Hematopoietic multipotent progenitor cell treated with erythropoietin and hydrocortisone succinate and interleukin-3 and kit ligand, for 15 days (in vitro differentiated cells): ENCODE measurements at places on chromosomes 3 and 15.
A peak's percentile ranks its signal among the peaks of the same experiment; 100 is the strongest.

DNA sequence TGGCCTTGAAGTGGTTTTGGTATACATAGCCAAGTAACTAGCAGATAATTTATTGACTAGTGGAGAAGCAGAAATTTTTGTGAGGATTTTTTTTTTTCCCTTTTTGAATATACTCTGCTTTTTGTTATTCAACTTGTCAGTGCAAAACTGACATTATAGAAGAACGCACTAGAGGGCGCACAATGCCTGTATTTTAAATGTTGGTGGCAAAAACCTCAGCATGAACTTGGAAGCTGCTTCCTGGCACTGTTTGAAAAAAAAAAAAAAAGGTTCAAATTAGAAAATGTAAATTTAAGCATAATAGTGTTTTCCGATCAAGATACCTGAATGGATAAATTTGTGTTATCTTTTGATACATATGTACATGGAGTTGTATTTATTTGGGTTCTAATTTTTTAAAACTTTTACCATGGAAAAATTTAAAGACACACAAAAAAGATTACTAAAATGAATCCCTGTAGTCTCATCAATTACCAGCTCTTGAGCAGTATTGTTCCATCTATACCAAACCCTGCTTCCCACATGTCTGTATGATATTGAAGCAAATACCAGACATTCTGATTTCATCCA lies 56.0 kb downstream of the SLC25A26 start:
- DNase-seq = peak; percentile 44

DNA sequence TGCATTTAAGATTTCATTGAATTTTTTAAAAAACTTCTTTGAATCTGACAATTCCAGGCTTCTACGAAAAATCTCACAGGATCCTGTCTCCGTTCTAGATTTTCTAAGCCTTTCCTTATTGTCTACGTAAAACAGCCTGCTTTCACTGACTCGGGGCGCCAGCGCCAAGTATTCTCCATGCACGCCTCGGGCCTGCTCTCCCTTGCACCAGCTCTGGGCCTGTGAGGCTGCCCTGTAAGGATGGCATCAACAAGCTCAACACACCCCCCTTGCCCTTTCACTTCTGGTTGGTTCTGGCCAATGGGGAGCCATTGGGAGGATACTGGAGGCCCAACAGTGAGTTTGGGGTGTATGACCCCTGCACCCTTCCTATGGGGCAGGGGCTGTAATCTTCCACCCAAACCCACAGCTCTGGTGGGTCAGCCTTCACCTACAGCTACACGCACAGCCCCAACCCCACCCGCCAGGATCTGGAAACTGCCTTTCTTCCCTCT lies 47.8 kb downstream of the SLC41A3 start:
- DNase-seq = no peak

- no peak for DNase-seq
Measured at GRCh38 chr3:124492824-124493223, 237.4 kb upstream of the UMPS start.

DNA sequence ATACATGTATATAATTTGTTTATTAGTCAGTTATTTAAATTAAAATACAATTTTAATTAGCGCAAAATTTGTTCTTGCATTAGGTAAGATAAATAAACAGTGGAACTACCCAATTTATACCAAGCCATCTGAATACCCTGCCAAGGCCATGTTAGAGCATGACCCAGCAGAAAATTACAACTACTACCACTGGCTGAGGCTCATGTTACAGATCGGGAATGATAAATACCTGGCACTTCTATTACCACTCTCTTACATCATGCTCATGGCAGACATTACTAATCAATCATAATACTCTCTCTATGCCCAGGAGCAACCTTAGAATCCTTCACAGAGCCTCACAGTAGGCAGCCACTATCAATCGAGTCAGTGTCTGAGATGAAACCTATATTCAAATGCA lies 21.2 kb upstream of the LMOD3 start:
- peak; percentile 10 for DNase-seq

- DNase-seq = no peak
Measured at GRCh38 chr3:183984749-183985729, 32.6 kb downstream of the ABCC5 start.

DNA sequence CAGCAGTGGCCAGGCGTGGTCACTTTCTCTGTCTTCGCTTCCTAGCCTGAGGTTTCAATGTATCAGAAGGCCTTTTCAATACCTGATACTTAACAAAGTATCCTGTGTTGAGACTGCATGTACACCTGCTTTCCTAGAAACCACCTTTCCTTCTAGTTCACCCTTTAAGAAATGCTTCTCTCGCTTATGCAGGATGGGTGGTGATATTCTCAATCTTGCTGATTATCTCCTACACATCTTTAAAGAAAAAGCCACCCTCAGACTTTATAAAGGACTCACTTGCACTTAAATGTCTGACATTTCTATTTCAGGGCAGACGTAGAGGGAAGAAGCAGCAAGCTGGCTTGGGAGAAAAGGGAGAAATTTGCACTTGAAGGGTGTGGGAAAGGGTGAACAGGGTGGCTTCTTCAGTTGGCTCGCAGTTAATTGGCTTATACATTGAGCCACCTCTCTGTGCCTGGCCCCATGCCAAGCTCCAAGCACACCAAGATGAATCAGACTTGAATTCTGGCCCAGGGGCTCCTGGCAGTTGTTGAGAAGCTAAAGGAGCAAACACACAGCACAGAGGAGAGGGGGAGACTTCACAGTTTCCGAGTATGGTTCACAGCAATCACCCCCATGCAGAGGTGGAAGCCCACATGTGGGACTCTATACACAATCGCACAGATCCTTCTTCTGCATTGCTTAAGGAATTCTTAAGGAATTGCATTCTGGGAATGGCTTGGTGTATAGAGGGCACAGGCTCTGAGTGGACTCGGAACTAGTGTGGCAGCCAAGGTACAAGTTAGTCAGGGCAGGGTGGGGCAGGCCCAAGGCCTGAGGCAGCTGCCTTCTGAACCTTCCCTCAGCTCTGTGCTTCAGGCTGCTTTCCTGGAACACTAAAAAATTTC lies 1.3 kb downstream of the ARL6IP5 start:
- DNase-seq = peak; percentile 84

DNA sequence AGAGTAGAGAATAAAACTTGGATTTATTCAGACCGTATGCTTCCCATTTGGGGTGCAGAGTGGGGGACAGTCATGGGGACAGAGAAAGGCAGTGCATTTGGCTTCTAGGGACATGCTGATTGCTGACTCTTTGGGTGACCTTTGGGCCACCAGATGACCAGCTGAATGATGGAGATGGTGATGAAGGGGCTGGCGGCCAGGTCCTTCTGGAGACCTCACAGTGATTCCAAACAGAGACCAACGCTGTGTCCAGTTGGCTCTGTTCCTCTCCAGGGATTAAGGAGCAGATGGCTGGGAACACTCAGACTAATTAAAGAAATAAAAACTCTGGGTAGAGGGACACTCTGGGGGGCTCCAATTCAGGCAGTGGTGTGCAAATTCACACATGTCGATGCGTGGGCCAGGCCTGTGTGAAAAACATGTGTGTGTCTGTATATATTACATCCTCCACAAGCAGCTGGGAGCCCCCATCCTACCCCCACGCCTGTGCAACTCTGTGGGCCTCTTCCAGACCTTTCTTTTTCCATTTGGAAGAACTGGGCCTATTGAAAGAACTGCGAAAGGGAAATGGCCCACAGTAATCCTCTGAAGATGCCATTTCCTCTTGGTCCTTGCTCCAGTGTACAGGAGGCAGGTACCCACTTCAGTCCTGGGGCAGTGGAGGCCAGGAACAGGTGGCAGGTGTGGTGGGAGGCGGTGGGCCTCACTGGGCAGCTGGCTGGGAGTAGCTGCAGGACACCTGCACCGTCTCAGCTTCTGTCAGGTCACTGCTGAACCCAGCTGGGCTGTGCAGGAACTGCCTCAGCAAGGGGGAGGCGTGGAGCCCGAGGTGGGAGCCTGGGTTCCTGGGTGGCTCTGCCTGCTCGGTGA lies 8.9 kb downstream of the XIRP1 start:
- no peak for DNase-seq

- no peak for DNase-seq
Measured at GRCh38 chr3:138112362-138112761, 3.0 kb downstream of the DZIP1L start.

- no peak for DNase-seq
Measured at GRCh38 chr3:194395212-194395611, 3.9 kb downstream of the GP5 start.

GRCh38 chr3:69252631-69253030 lies 130.2 kb upstream of the LMOD3 start:
- no peak for DNase-seq
